Activated gamma-delta T cell (primary cell): ENCODE measurements at places on chromosomes 4 and X.

DNA sequence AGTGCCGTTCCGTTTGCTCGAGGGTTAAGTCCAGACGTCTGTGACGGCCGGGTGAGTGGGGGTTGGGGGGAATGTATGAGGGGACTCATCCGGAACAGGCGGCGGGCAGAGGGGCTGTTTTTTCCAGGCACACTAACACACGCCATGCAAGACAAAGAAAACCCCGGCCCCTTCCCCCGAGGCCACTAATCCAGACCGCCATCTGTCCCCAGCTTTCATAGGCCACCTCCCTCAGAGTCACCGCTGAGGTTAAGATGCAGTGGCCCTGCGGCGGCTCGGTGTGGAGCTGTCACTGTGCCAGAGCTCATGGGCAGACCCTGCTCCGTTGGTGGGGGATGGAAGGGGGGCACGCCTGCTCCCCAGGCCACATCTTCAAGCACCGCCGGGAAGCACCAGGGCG is 34.1 kb downstream of the SORCS2 start:
- no peak for DNase-seq

GRCh38 chrX:44667771-44668170 is 125.1 kb upstream of the FUNDC1 start:
- DNase-seq: no peak

GRCh38 chrX:69093960-69094871 is 71.0 kb downstream of the PJA1 start:
- DNase-seq: no peak

DNA sequence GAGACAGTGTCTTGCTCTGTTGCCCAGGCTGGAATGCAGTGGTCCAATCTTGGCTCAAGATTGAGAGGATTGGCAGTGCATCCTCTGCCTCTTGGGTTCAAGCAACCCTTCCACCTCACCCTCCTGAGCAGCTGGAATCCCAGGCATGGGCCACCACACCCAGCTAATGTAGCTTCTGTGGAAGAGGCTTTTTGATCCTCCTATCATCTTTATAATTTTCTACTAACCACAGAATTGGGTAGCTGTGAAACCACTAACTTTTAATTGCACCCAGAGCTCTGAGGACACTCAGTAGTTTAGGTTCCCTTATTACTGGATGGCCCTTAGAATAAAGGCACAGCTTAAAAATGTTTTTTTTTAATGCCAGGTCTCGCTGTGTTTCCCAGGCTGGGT is 8.9 kb upstream of the AGA start:
- DNase-seq: no peak

GRCh38 chr4:137390707-137391106 is 141.6 kb downstream of the PCDH18 start:
- DNase-seq: no peak

- no peak for DNase-seq
These were observed 102.9 kb downstream of the TSPAN7 start for GRCh38 chrX:38664285-38664684.

- no peak for DNase-seq
These were observed 9.5 kb downstream of the NDP start for GRCh38 chrX:43963726-43964125.

DNA sequence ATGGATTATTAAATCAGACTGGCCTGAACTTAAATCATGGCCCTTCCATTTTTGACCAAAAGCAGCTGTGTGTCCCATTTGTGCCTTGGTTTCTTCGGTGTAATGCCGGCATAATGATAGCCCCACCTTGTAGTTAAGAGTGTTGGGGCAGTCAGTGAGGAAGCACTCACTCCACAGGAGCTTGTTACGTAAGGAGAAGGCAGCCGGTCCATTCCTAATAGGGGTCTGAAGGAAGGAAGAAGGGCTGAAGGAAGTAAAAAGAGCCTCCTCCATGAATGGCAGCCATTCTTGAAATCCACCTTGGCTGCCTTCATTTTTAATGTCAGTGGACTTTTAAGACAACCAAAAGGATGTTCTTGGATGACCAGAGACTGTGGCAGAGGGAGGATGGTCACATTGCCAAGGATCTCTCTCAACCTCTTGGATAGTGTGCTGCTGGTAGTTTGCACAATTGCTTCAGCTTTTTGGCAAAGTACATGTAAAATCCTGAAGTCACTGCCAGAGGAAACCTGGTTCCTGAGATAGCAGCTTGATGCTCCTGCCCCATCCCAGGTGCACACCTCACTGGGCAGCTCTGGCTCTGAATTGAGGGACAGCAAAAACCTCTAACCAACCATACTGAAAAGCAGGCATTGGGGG is 113.5 kb downstream of the PTTG2 start:
- no peak for DNase-seq

- no peak for DNase-seq
These were observed 265.0 kb upstream of the RPS6KA3 start for GRCh38 chrX:20531667-20532066.

DNA sequence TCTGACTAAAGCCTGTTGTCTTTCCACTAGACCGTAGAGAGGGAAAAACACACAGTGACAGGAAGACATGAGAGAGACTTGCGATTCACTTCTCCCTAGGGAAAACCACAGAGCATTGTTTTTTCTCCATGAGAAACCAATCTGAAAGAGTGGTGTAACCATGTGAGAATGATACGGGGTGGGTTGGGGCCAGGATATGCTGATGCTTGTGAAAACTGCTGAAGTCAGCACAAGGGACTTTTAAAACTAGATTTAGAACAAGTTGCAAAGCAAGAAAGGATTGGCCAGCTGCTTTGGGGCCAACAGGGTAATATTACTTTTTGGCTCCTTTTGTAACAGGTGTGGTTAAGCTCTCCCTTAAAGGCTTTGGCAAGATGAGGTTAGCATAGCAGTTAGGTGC is 66.1 kb downstream of the NHSL2 start:
- DNase-seq: no peak

GRCh38 chr4:8874896-8875680 is 3.4 kb upstream of the HMX1 start:
- no peak for DNase-seq

GRCh38 chrX:111100191-111100590 is 4.2 kb downstream of the PAK3 start:
- no peak for DNase-seq

DNA sequence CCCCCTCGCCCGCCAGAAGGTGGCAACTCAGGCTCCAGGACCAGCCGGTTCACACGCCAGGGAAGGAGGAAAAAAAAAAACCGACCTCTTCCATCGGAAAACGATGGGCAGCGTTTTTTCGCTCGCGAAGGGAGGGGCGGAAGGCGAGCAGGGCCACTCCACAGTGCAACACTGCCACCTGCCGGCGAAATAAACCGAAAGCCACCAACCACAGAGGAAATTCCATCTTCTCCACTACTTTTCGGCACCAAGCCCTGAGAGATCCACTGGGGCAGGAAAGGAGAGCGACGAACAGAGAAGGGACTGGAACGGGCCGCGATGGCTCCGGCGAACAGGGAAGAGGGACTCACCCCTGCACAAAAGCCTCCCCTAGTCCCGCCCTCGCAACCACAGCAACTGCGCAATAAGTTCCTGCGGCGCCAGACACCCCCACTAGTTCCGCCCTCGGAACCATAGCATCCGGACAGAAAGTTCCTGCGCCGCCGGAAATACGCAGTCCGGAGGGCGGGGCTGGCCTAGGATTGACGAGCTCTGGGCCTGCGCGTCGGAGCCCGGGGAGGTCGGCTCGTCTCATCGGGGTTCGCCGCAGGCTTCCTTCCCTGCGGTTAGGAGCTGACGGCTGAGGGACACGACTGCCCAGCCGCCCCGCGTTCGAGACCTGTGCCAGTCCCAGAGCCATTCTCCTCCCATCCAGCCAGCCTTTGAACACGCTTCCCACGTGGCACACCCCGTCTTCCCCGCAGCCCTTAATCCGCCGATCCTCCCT is 23.4 kb downstream of the FAM156A start:
- peak; percentile 82 for DNase-seq

GRCh38 chr4:94346541-94346940 is 3.9 kb upstream of the HPGDS start:
- DNase-seq: no peak

DNA sequence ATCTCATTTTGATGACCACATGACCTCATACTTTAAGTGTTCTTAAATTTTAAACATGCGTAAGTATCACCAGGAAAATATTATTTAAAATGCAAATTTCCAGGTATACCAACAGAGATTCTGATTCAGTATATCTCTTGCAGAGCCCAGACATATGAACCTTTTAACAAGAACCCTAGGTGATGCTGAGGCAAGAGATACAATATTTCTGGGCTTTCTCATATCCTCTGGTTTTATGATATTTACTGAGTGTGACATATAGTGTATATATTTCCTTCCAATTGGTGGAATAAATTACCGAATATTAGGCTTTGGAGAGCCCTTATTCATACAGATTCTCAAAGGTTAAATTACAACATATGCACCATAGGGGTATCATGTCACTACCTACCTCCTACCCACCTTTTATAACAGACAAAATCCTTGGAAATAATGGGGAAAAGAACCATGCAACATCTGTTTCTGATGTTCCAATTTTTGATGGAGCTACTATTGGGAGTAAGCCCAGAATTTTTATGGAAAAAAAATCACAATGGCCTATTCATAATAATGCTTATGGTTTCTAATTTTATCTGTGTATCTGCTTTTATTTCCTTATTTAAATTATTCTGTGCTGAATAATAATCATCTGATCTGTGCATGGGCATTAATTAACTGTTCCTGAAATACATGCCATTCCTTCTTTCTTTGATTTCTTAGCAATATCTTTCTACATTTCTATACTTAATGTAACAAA is 27.1 kb downstream of the KCTD8 start:
- no peak for DNase-seq

DNA sequence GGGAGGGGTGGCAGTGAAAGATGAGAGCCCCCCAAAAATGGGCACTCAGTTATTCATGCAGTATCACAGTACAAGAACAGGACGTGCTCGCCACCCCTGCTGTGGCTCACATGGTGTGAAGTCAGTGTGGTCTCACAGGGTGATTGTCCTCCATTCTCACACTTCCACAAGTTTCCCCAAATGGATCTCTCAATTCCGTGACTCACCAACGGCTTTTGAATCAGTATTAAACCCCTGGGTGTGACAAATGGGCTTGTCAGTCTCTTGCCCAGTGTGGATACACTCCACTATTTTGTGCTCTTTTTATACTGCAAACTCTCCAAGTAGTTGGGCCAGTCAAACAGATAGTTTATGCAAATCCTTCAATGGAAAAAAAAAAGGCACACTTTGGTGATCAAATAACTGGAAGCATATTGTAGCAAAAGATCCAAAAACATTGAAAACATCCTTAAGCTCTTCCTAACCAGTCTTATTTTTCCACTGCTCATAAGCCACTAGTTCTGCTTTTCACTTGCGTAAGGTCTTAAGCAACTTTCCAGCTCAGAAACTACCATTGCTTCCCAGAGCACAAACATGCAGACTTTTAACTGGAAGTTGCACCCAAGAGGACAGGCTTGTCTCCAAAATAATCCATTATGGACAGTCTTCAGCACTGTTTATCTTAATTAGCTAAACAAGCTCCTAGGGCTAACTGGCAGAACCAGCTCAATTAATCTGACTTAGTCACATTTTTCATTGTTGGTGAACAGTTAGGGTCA is 365.7 kb downstream of the PPP3CA start:
- DNase-seq: no peak

DNA sequence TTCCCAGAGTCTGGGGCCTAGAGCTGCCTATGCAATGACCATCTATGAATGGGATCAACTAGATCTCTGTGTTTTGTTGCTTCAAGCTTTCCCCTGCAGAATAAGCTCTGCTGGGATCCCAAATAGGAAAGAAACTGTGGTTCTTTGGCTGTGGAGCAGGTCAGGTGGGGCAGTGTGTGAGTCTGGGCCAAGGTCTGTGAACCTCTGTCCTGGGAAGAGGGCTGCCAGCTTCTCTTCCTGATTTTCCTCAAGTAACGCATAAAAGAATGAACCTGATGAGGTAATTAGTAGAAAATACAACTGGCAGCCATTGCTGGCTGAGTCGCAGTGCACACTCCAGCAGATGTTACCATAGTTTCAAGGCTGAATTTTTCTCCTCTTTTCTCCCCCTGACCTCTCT is 4.6 kb upstream of the PIN4 start:
- no peak for DNase-seq

DNA sequence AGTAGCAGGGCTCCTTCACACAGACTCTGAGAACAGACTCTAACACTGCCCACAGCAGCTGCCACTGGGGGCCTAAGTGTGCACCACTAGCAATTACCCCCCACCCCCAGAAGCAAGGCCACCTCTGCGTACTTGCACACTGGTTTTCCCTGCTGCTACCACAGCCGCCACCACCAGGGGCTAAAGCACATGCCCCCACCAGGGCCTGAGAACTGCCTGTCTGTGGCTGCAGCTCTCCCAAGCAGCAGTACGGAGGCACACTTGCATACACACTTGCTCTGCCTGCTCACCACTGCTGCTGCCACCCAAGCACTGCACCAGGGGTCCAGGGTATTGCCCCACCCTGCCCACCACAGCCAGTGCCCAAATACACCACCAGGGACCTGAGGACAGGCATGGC is 59.6 kb downstream of the SCML2 start:
- no peak for DNase-seq

DNA sequence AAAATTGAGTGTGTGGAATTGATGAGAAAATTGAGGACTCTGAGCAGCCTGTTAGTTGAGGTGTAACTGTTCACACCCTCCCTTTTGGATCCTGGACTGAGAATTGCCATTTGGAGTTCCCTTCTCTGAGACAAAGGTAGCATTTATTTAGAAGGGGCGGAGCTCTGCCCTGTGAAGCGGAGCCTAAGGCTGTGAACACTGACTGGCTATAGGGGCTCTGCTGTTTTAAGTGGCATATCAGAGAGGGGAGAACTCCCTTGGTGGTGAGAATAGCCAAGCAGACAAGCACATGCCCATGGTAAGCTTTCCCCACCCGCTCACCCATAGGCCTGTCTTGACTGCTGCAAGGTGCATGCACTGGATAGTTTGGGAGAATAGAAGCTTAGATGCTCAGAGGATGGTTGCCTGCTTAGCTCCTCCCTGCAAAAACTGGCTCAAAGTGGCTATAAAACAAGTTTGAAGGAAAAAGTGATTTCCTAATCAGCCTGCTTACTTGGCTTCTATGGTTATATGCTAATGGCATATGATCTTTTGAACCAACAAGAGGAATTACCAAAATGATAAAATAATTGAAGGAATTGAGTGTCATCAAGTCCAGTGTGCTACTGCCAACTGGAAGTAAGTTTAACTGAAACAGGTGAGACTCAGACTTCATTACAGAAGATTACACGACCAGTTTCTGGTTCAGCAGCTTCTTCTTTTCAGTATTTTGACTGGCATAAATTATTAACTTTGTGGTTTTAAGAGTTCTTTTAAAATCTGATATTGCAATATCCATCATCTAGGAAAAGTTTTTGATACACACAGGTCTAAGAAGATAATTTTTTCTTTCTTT is 108.4 kb downstream of the AFF1 start:
- no peak for DNase-seq

GRCh38 chrX:104270916-104271512 is 16.3 kb upstream of the ESX1 start:
- DNase-seq: no peak

GRCh38 chr4:124803641-124804040 is 91.1 kb upstream of the ANKRD50 start:
- no peak for DNase-seq

- no peak for DNase-seq
These were observed 951.5 kb upstream of the SLIT2 start for GRCh38 chr4:19300213-19300612.

- no peak for DNase-seq
These were observed 35.8 kb downstream of the GPR82 start for GRCh38 chrX:41759817-41760216.

- DNase-seq: no peak
These were observed 30.0 kb downstream of the ANXA3 start for GRCh38 chr4:78581618-78582017.

GRCh38 chr4:57501720-57502119 is 391.5 kb upstream of the IGFBP7 start:
- no peak for DNase-seq

GRCh38 chr4:112585977-112586736 is 50.6 kb downstream of the ZGRF1 start:
- DNase-seq: no peak

- no peak for DNase-seq
These were observed 34.4 kb upstream of the CCNG2 start for GRCh38 chr4:77122656-77123055.
